ENCODE measurements at places on chromosomes 2 and 18.

- no peak for DNase-seq
These were observed 81.1 kb upstream of the HS6ST1 start for GRCh38 chr2:128399690-128400291.

GRCh38 chr2:202267495-202267894 is 1.9 kb downstream of the NOP58 start:
- DNase-seq: no peak

DNA sequence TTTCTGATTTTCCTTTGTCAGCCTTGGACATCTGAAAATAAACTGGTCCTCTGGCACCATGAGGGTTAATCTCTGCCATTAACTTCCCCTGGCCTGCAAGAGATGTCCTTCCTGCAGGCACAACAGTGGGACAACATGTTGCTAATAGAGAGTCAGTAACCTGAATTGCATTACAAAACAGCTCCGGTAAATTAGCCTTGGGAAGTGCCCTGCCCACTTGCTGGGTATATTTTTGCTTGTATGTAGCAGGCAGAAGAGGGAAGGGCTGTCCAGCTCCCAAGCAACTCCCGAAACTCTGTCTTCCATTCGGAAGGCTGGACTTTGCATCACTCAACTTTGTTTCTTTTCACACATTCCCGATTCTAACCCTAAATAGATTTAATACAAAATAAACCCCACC is 104.4 kb upstream of the ATP8B1 start:
- DNase-seq: no peak

- no peak for DNase-seq
These were observed 6.4 kb downstream of the AGAP1 start for GRCh38 chr2:235500110-235500760.

GRCh38 chr2:234249873-234250272 is 199.4 kb downstream of the SPP2 start:
- DNase-seq: no peak

GRCh38 chr18:43031169-43031568 is 84.3 kb downstream of the RIT2 start:
- DNase-seq: no peak

- DNase-seq: no peak
These were observed 54.7 kb upstream of the GATA6 start for GRCh38 chr18:22114526-22115321.

GRCh38 chr2:159968279-159968900 is 94.0 kb downstream of the PLA2R1 start:
- no peak for DNase-seq

DNA sequence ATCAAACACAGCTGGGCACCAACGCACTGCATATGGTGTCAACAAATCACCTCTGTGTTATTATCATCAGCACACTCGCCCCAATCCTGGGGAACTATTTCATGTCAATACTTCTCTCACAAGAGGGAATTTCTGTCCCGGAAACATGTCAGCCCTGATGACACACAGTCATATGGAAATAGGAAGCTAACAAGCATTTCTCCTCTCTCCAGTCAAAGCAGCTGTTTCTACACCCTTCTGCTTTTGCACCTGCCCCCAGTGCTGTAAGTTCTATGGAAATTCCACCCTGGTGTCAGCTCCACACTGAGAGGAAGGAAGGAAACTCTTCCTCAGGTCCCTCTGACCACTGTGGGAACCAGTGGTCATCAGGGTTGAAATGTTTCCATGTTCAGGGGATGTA is 447.6 kb upstream of the ID2 start:
- no peak for DNase-seq

GRCh38 chr2:142112757-142113221 is 18.0 kb downstream of the LRP1B start:
- DNase-seq: no peak

DNA sequence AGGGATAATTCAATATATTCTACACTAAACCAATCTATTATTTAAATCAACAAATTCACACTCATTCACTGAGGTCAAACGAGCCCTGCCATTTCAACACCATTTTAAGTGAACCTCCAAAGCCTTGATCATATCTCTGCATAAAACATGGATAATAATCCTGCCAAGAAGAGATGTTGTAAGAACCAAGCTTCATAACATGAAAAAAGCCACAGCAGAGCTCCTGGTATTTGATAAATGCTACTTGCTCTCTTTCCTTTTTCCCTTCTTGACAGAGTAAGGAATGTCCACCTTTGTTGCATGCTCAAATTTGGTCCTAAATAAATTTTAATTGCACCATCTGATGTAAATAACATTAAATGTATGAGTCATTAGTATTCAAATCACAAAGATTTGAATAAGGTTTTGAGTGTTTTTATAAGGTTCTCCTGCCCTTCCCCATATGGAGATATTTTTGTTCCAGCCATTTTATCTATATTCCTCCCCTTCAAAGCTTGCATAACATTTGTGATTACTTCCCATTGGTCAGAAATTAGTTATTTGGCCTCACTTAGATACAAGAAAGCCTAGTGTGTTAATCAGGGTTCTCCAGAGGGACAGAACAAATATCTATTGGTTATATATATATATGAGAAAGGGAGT is 318.8 kb downstream of the RND3 start:
- DNase-seq: no peak

DNA sequence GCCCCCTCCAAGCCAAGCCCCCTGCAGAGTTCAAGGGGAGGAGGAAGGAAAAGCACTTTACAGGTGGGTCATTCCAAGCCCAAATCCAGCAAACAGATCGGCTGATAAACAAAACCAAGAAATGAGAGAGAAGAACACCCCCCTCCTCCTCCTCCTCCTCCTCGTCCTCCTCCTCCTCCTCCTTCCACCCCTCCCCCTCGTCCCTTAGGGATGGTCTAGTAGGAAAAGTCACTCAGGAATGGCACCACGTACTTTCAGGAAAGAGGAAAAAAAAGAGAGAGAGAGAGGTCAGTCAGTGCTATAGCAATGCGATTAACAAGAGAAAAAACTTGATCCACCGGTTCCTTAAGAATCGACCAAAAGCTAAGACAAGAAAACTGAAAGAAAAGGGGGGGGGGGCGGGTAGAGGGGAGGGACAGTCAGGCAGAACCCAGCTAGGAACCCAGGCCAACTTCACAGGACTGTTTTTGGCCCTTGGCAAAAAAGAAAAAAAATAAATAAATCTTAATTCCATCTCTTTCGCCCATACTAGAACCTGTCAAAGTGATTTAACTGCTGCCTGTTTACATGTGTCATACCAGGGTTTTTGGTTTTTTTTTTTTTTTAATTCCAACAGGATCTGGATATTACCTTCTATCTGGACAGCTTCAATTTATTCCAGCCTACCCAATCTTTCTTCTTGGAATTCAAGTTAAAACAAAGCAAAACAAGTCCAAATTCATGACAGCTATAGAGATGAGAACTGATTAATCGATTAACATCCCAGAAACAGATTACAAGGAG is 906 bp downstream of the IKZF2 start:
- no peak for DNase-seq

GRCh38 chr2:168583064-168583709 is 127.1 kb downstream of the CERS6 start:
- DNase-seq: no peak
